CD8-positive, alpha-beta T cell (primary cell): ENCODE measurements at places on chromosomes 7 and 10. TPM values are rescaled to one million over a fixed set of nuclear protein-coding genes. Genes with fewer than 3 reads are reported as not detected.

NAT16 gene
- not detected for total RNA-seq

TRIM74 gene
- 3.8 TPM for total RNA-seq

ATRNL1 gene
- not detected for total RNA-seq

GHRHR gene
- total RNA-seq: not detected

JAKMIP3 gene
- 0.41 TPM for total RNA-seq

DYNC1I1 gene
- total RNA-seq: not detected

SPDYE2B gene
- total RNA-seq: not detected

C10orf53 gene
- total RNA-seq: not detected

RSPH10B gene
- total RNA-seq: not detected

LRCH4 gene
- 244 TPM for total RNA-seq

FGFBP3 gene
- 1.3 TPM for total RNA-seq

EIF4H gene
- 357 TPM for total RNA-seq

BHLHA15 gene
- total RNA-seq: not detected

TUBGCP2 gene
- 79.1 TPM for total RNA-seq

PAX4 gene
- total RNA-seq: not detected

MYL7 gene
- not detected for total RNA-seq

GPNMB gene
- total RNA-seq: not detected

FAM25A gene
- not detected for total RNA-seq

AKR1C2 gene
- total RNA-seq: not detected

CYTH3 gene
- 14.9 TPM for total RNA-seq

NUTM2E gene
- not detected for total RNA-seq

CUBN gene
- 6.5 TPM for total RNA-seq

FBXW4 gene
- 76.1 TPM for total RNA-seq

CLDN15 gene
- total RNA-seq: 9.3 TPM

SRRM3 gene
- not detected for total RNA-seq

CHRM2 gene
- not detected for total RNA-seq

PRKAR1B gene
- total RNA-seq: 16.6 TPM

RASA4 gene
- 64.4 TPM for total RNA-seq

TMEM236 gene
- not detected for total RNA-seq
